ENCODE measurements at places on chromosomes 7 and 10.

DNA sequence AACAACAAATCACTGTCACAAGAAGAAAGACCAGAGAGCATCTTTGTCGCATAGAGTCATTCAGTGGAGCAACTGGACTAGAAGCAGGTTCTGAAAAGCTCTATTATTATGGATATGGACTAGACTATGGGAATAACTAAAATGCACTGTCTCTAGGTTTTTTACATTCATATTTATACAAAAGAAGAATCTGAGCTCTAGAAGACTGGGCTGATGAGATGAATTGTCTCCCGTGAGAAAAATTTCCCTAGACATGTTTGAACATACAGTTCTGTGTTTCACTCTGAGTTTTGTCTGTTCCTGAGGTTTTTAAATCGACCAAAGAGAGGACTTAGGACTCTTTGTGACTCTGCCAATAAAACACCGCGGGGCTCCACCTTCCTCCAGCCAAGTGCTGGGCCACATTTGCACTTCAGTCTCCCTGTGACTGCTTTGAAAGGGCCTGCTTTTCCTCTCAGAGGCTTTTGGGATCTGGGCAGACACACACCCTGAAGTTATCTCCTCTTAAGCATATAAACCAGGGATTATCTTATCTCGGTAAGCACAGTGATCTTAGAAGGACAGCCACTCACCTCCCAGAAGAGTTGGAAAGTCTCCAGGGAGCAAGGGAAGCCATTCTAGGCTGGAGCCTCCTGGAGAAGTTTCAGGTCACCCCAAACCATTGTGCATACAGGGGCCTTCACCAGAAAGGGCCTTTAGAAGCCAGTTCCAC, 101.0 kb upstream of the JCAD start:
- no peak for DNase-seq

- DNase-seq, result no peak
Measured at GRCh38 chr10:110864662-110865140, 7.0 kb upstream of the PDCD4 start.

DNA sequence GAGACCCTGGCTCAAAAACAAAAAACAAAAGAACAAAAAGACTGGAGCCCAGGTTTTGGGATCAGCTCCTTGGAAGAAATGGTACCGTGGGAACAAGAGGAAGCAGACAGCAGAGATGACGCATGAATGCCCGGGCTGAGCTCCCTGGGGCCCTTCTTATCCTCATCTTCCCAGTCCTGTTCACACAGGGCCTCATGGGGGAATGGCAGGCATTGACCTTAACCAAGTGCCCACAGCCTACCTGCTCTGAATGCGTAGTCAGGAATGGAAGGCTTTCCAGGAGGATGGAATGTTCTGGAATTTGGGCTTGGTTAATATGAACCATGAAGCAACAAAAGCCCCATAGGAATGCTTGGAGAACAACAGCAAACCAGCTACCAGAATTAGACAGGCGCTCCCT, 154.7 kb downstream of the PRPF18 start:
- no peak for DNase-seq

GRCh38 chr7:24384362-24385030, 100.5 kb downstream of the NPY start:
- DNase-seq, result no peak

- DNase-seq, result no peak
Measured at GRCh38 chr7:38367301-38367890, 94.0 kb upstream of the TARP start.

DNA sequence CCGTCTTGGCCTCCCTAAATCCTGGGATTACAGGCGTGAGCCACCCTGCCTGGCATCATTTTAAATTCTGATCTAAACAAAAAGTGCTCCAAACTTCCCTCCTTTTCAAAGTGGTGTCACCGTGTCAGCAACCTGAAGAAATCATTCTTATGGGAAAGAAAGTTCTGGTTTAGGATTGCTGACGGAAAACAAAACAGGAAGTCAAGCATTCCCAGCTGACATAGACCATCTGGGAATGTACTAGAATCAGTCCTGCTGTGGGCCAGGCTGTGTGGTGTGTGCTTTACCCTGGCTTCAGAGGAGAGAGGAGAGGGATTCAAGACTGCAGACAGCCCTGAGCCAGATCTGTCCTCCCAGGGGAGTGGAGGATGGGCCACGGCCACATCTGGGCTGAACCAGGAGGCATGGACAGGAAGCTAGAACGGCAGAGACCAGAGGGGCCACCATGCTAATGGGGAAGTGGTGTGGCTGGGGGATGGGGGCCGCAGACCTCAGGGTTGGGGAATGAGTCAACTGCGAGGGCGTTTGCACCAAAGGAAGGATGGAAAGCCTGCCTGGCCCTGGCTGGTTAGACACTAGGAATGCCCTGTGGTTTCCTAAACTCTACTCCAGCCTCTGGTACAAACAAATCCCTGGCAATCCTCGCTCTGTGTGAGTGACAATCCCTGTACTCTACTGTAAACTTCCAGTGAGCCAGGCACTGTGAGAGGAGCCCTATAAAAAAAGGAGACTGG, 16.7 kb upstream of the CLIP2 start:
- DNase-seq, result peak; percentile 95

GRCh38 chr7:110877016-110877415, 213.9 kb upstream of the LRRN3 start:
- DNase-seq, result no peak

DNA sequence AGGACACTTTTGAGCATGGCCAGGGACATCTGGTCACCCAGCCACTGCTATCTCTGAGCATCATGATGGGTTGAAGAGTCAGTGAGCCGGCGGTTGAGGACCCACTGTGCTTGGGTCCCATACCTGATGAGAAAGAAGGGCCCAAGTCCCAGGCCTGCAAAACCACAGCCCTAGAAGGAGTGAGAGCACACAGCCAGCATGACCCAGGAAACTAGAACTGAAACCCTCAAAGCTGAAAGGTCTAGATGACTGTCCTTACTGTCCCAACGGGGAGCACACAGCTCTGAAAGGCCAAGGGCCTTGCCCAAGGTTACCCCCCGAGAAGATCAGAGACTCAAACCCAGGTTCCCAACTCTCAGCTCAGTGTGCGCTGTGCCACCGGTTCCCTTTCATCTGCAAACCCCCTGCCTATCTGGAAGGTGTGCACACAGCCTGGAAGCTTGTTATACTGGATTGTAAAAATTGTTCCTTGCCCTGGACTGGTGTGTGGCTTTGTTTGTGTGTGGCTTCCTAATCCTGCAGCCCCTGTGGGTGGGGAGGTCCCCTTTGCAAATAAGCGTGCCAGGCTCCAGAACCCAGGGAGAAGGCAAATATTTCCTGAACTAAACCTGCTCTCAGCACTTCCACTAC, 22.6 kb upstream of the PSAP start:
- no peak for DNase-seq

DNA sequence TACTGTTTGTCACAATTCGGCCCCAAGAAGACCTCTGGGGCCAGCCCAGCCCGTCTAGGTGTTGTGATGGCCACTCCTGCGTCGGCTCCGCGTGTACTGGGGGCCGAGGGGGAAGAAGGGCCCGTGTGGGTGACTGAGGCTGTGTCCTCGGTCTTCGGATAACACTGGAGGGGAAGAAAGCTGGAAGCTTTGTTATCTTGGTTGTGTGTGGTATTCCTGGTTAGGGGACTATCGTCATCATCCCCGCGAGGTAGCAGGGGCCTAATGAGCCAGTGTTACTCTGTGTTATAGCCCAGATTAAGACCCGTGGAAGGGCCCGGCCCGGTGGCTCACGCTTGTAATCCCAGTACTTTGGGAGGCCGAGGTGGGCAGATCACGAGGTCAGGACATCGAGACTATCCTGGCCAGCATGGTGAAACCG, 854 bp downstream of the MTG1 start:
- no peak for DNase-seq

DNA sequence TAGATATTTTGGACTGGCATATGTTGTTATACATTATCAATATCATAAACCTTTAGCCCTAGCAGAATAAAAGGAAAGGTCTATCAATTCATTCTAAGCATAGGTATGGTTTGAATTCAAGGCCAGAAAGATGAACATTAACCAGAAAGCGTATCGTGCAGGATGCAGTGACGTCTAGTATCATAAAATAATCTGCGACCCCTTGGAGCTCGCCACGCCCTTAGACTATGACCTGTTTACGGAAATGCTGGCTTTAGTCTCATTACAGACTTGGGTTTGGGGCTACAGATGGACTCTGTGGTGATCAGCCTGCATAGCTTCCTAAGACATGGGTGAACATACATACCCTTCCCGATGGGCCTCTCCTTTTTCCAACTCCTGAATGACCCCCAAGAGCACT, 21.5 kb downstream of the INSYN2A start:
- no peak for DNase-seq

DNA sequence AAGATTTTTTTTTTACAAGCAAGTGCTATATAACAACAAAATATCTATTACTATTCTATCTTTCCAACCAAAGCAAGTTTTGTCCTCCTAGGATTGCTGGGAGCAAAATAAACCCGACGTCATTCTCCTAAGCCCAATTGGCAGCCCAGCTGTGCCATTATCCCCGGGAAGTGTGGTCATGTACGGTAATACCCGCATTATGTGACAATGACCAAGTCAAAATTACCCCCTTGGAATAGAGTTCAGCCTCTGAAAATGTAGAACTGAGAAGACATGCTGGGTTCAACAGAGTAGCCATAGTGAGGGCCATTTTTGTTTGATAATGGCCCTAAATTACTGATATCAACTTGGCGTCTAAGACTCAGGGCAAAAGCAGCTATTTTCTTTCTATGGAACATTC, 215.5 kb downstream of the LRRTM3 start:
- no peak for DNase-seq

- no peak for DNase-seq
Measured at GRCh38 chr7:3097734-3098133, 54.1 kb upstream of the CARD11 start.

GRCh38 chr7:80843018-80843677, 75.7 kb downstream of the SEMA3C start:
- DNase-seq, result no peak
